ENCODE measurements at places on chromosomes 12 and 14.

- DNase-seq: no peak
Measured at GRCh38 chr12:108237272-108237671, 101.8 kb downstream of the CMKLR1 start.

GRCh38 chr12:100593490-100593889, 20.0 kb downstream of the GAS2L3 start:
- no peak for DNase-seq

DNA sequence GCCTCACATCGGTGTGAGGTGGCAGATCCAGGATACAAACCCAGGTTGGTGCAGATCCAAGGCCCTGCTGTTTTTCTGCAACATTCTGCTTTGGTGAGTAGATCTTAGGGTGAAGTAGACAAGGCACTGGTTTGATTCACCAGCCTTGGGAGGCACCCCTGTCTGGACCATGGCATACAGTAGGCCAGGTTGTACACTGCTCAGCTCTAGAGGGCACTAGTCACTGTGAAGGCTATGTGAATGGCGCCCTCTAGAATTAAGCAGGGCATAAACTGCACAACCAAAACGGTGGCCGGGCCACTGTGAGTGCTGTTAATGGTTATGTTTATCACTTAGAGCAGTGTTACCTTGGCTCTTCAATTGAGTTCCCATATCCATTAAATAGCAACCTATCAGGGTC, 280.6 kb upstream of the PWP1 start:
- no peak for DNase-seq

DNA sequence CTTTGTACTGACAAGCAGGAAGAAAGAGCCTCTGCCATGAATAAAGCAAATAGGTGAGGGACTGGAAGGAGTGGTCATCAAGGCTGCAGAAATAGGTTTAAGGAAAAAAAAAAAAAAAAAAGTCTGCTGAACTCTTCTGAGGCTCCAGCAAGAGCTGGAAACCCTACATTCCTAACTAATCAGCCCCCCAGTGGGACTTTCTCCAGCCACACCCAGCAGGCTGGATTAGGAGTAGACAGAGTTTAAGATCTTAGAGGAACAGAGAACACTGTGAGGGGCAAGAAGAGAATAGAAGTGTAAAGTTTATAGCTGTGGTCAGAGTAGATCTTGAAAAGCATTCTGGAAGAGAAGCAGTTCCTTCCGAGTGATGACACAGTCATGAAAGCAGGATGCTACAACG, 66.4 kb downstream of the ATXN2 start:
- DNase-seq: no peak

GRCh38 chr14:95769976-95770375, 56.1 kb upstream of the TCL1A start:
- no peak for DNase-seq

DNA sequence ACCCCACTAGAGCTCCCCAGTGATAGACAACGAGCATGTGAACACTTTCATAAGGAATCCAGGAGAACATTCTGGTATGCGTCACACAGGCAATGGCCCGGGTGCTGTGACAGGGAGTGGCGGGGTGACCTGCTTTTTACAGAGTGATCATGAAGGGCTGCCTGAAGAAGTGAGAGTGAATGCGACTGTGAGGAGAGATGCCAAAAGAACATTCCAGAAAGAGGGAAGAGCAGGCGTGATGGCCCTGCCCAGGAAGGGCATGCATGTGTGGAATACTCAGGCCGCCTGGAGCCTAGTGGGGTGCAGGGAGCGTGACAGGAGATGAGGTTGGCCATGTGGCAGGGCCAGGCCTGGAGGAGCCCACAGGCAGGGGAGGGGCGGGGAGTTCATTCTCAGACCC, 53.8 kb downstream of the FZD10 start:
- DNase-seq: no peak

DNA sequence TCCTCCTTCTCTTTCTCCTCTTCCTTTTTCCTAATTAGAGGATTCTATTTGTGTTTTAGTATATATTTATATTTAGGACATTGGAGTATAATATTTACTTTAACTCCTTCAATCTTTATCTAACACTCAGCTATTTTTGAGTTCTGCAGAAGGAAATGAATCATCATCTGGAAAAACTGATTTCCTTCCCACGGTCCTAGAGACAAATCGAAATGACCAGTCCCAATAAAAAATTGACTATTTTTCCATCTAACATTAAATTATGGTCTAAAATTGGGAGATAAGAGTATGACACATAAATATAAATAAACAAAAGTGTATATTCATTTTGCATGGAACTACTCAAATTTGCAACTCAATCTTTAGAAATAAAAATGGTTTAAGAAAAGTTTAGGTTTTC, 167.4 kb downstream of the TMTC3 start:
- DNase-seq: no peak

- no peak for DNase-seq
Measured at GRCh38 chr12:108516511-108517275, 1.6 kb downstream of the FICD start.

- DNase-seq: no peak
Measured at GRCh38 chr12:63208956-63209355, 58.0 kb upstream of the AVPR1A start.

DNA sequence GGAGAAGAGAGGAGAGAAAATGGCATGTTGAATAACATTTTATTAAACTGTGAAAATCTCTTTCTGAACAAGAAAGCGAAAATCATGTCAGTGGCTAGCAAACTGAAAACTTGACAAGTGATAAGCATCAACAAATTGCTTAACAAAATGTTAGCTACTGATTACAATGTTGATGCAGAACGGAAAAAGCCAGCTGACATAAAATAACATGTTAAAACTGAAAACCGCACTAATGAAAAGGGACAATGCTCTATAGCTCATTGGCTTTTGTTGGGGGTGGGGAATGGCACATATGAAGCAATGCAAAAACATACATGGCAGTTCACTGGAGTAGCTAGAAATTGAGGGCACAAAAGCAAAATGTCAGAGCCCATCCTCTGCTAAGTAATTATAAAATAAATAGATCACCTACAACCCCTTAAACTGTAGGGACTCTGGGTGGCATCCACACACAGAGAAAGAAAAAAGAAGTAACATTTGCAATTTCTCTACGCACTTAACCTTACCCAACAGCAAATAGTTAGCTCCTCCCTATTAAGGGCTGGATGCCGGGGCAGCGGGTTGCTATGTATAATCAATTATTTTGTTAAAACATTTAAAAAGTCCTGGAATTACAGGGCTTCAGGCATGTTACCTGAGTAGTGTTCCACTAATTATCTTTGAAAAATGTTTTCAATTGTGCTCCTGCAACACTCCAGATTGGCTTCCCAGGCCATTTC, 129.2 kb upstream of the USP15 start:
- no peak for DNase-seq

DNA sequence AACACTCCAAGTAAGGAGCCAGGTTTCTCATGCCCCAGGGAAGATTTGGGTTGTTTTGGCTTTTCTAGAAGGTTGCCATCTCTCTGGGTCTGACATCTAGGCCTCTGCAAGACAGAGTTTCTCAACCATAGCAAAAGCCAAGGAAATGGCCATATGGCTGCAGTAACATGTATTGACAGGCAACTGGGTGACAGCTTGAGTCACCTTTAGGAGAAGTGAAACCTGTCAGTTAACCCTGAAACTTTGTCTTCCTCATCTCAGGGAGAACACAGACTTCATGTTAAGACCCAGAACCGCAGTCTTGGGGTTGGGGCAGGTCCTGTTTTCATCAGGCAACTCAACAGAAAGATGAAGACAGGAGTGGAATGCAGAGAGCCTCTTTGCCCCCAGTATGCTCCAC, 46.0 kb upstream of the PLBD1 start:
- no peak for DNase-seq

- DNase-seq: no peak
Measured at GRCh38 chr14:46902837-46903236, 251.3 kb upstream of the RPL10L start.

DNA sequence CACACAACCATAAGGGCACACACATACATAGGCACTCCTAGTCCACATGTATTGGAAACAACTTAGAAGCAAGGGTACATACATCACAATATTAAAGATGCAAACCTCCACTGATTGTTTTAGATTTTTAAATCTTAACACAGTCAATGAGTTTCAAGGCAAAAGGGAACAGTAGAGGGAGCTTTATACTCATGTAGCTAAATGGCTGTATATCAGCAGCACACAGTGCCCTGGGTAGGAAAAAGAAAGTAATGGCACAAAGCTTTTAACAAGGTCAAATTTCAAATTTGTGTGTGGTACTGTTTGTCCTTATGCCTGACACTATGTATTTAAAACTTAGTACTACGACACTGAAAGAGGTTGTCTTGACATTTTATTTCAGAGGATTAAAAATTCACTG, 262.0 kb downstream of the MED13L start:
- DNase-seq: no peak

GRCh38 chr12:49644620-49644994, 21.2 kb downstream of the PRPF40B start:
- peak; percentile 57 for DNase-seq

DNA sequence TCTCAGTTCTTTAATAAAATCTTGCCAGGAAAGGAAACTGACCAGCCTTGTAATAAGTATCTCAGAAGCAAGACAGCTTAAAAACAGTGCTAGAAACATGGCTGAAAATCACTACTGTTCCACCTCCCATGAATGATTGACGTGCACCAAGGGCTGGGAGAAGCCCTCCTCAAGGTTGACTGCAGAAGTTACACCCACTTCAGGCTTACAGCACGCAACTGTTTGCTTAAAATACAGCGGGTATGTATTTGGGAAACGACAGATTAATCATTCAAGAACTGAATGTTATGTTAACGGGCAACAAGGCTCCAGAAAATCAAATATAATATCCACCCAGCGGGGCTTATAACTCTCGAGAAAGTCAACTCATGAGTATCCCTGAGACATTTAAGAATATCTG, 22.1 kb downstream of the PRKD1 start:
- DNase-seq: no peak

DNA sequence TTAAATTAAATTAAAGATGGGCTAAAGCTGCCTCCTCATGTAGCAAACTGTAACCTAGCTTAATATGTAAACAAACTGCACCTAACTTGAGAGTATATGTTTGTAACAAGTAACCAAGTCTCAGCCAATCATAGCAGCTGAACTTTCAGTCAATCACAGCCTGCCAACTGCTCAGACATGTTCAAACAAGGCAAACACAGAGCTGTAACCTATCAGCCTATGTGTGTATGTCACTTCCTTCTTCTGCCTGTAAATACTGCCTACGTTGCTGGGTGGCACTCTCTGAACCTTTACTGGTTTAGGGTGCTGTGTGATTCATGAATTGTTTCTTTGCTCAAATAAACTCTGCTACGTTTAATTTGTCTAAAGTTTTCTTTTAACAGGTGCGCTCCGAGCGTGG, 2.9 kb downstream of the SERPINA6 start:
- no peak for DNase-seq

GRCh38 chr12:101642115-101643067, 47.6 kb downstream of the MYBPC1 start:
- peak; percentile 45 for DNase-seq

DNA sequence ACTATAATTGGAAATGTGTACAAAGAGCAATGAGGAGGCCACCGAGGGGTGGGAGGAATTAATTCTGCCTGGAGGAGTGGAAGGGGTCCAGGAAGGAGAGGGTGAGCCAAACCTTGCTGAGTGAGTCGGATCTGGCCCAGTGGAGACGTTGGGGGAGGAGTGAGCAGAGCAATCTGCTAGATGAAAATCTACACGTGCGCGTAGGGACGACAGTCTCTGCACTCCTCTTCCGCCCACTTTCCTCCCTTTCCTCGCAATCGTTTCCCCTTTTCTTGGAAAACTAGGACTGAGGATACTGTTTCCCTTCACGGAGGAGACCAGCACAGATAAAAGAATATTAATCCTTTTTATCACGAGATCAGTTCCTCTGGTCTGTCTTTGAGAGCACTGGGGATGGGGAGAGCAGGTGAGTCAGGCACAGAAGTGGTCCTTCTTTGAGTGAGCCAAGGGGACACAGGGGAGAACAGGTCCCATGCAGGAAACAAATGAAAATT, 2.9 kb upstream of the NAB2 start:
- peak; percentile 56 for DNase-seq

DNA sequence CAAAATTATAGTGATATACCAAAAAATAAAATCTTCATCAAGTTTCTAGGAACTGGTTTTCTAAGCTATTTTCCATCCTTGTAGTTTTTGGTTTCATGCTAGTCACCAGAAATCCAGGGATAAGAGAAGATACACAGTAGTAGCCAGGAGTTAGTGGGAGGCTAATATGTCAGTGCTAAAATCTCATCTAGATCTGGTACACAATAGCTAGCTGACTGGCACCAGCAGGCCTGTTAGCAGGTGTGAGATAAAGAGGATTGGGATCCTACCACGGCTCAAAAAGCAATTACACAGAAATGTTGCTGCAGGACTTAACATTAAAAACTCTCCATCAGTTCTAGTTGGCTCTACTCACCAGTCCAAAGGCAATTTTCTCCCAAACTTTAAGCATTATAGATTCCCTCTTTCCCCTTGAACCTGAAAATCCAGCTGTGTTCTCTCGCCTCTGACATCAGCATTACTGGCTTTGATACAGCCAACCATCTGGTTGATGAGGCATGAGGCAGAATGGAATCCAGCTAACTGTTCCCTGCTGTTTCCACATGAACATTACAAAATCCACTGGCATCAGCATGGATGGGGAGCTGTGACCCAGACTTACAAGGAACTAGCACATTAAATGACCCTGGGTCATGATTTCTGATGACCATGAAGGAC, 41.8 kb upstream of the CCDC196 start:
- DNase-seq: no peak

DNA sequence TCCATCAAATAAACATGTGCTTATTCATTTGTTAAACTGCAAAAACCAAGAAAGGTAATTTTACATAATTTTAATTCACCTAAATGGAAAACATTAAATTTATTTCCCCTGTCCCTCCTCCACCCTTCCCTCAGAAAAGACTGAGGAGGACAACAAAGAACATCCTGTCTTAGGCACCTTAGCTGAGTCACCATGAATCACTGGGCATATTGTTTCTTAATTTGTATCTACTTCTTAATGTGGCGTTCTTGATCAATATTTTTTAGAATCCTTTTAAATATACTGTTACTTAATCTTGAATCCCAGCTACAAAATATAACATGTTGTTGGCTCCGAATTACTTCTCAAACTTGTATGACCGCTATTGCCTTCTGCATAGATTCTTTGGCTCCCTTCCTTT, 23.5 kb downstream of the SIX6 start:
- no peak for DNase-seq

DNA sequence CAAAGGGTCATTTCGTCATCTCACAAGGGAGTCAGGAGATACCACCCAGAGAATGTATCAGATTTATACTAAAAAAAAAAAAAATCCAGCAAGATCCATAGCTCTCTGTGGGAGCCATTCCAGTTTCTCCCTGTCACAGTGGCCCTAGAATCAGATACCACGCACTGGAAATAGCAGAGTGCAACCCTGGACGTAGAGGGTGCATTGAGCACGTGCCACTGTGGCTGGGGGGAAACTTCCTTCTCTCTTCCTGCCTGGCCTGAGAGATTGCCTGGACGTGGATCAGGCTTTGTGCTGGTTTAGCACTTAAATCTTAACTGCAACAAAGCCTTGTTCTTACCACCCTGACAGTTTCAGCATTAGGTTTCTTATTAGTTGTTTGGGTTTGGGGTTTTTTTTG, 124.3 kb downstream of the FBXL14 start:
- no peak for DNase-seq

GRCh38 chr14:85531587-85532373, 1.8 kb downstream of the FLRT2 start:
- peak; percentile 70 for DNase-seq

- no peak for DNase-seq
Measured at GRCh38 chr12:43090981-43091380, 461.0 kb downstream of the ADAMTS20 start.

All from mesothelial cell of epicardium (in vitro differentiated cells).